Left kidney (tissue), 8 donors: ENCODE measurements at places on chromosomes 12 and 14.

DNA sequence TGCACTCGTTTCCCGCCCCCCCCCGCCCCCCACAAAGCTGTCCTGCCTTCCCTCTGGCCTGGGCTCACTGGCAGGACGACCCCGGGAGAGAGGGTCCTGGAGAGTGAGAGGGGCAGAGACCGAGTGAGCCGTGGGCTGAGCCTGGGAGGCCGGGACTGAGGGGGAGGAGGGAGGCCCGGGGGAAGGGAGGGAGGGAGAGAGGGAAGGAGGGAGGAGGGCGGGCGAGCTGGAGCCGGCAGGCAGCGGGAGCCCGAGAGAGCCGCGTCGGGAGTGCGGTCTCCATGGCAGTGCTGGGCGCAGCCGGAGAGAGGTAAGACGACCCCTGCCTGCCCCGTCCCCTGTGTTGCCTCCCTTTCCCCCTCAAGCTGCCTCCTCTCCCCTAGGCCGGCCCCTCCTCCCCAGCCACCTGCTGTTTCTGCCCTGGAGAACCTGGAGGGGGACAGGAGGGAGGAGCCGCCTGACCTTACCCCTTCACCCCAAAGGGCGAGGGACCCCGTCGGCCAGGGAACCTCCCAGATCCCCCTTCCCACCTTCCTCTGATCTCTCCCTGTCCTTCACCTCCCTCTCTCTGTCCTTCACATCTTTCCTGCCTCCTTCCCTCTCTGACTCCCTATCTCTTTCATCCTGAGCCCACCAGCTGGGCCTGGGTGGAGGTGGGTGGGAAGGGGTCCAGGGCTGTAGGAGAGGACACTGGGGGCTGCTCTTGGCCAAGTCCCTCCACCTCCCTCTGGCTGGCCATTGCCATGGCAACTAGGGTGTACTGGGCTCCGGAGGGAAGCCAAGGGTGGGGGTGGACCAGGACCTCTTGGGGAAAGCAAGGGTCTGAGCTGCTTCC is at the start of gene GPR162:
GPR162 (plus strand) TSS at position 231 of the 835 bp plus-strand sequence. CDS start 2,078 bp downstream, outside the sequence.
- peak; percentile 90 for DNase-seq

DNA sequence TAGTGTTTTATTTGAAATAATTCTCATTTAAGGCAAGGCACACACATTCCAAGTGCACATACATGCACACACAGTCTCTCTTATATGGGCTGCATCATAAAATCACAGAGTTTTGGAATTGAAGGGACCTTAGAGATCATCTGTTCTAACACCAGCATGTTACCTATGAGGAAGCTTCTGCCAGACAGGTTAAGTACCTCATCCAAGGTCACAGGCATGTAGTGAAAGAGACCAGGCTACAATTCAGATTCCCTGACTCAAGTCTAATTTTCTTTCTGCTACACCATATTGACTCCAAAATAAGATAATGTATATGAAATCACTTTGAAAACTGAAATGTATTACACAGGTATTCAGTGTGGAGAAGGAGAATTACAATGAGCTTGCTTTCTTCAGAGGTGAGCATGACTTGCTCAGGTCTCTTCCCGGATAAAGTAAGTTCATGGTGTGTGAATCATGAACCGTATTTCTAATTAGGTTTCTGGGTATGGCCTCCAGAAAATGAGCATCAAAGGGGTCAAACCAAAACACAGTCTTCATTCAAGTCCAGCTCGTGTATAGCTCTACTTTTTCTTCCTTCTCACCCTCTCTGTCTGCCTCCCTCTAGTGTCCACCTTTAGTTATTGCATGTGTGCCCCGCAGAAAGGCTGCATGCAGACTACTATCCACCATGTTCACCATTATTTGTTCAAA is 411.9 kb downstream of the FUT8 start:
- DNase-seq: peak; percentile 34

- no peak for DNase-seq
These were observed 190.5 kb downstream of the DACT1 start for GRCh38 chr14:58828298-58828697.

DNA sequence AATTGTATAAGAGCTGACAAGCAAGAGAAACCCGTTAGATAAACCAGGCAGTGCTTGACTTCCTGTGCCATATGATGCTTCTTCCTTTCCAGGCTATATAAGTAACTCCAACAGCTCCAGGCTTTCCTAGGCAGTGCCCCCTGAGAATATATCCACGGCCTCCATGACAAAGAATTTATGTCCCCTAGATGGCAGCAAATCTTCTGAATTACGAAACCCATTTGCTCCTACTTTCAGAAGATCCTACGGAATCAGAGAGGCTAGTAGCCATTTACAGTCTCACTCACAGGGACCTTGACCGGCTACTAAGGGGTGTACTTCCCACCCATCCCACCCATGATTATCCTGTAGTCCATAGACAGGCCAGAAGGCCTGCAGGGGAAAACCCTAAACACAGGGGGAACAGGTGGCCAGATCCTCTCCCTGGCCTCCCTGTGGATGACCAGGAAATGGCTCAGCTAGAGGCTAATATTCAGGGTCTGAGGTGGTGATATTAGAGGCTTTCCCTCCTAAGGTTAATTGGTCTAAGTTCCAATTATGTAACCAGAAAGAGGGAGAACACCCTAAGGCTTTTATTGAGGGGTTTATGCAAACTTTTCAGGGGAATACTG is 77.2 kb upstream of the DCD start:
- peak; percentile 25 for DNase-seq

DNA sequence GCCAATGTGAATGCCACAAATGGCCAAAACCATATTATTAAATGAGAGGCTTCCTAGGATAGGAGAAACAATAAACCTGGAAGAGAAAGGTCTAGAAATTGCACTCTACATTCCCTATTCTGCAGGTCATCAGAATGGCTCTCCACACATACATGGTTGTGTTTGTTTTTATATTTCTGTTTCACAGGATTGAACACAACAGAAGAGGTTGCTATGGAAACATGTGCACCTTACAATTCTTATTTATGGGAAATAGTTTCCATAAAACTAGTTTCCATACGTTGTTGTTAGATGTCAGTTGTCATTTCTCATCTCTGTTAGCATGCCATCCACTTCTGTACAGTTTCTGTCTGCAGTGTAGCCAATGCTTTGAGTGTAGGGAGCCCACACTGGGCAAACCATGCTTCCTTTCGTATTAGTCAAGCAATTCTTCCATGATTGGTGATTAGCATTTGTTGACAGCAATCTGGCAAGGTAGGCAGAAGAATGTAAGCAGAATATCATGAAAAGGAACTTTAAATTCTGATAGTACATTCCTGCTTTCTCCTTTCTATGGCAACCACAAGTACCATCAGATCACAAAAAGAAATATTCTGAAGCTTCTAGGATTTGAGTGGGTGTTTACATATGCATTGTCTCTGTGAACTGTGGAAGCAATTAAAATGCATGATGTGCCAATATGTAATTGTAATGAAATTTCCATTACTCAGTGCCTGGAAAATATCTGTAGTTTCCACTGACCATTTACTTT is 141.6 kb upstream of the AVPR1A start:
- DNase-seq: no peak
